Sigmoid colon (tissue), 7 donors: ENCODE measurements at places on chromosomes 2 and 18. TPM values are rescaled to one million over a fixed set of nuclear protein-coding genes. Genes with fewer than 3 reads are reported as not detected.

DNA sequence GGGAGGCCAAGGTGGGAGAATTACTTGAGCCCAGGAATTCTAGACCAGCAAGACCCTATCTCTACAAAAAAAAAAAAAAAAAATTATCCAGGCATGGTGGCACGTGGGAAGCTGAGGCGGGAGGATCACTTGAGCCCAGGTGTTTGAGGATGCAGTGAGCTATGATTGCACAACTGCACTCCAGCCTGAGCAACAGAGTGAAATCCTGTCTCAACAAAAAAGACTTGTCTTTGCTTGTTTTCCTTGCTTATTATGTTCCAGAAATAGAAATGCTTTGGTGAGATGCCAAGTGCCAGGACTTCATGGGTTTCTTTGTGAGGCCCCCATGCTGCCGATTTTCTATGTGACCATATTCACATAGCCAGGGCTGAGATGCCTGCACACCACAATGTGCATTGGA, 9.0 kb downstream of the DCDC2C start:
- no peak for DNase-seq

GRCh38 chr2:48148841-48149430, 242.6 kb upstream of the FBXO11 start:
- DNase-seq: no peak

DNA sequence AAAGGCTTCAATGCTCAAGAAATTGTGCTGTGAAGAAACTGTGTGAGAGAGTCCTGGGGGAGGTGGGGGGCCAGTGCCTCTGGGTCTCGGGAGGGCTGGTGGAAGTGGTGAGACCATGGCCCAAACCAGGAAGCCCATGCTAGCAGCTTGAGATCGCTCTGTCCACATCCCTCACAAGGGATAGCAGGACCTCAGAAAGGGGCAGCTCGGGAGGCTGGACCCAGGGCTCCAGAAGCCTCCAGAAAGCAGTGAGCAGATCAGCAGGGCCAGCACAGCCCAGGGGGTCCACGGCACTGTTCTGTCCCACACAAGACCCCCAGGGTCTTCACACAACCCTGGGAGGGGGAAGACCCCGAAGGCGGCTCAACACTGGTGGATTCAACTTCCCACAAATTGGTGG, 24.1 kb downstream of the ST8SIA5 start:
- no peak for DNase-seq

DNA sequence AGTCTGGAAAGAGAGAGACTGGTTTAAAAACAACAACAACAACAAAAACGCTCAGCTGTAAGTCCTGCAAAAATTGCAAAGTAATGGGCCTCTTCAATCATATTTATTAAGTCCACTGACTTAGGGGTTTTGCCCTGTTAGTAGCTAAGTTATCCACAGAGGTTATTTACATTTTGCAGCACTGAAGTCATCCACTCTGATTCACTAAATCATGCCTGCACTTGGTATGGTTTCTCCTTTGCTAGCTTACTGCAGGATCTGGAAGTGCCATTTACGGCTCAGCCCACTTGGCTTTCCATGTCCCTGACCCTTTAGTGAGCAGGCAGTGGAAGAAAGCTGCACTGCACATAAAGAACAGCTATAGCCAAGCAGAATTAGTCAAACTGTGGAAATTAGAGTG, 484.4 kb downstream of the NRXN1 start:
- DNase-seq: no peak

DNA sequence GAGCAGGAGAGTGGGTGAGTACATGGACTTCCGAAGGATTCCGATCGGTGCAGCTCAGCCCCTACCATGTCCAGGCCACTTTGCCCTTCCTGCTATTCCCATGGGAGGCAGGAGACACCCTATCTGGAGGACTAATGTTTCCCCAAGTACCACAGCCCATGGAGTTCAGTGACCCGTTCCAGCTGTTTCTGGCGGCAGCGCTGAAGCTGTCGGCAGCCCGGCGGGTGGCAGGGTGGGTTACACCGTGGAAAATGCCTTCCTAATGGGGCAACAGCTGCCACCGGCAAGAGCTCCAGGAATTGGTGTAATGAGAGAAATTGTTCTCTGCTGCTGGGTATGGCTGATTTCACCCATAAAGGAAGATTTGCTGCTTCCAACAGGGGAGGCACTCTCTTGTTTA, 98.3 kb downstream of the MYCN start:
- no peak for DNase-seq

- DNase-seq: no peak
Observed at GRCh38 chr2:143903172-143903856, 616.6 kb downstream of the ZEB2 start.

GRCh38 chr2:232365621-232366321, 12.8 kb upstream of the ALPP start:
- peak; percentile 51 for DNase-seq

DNA sequence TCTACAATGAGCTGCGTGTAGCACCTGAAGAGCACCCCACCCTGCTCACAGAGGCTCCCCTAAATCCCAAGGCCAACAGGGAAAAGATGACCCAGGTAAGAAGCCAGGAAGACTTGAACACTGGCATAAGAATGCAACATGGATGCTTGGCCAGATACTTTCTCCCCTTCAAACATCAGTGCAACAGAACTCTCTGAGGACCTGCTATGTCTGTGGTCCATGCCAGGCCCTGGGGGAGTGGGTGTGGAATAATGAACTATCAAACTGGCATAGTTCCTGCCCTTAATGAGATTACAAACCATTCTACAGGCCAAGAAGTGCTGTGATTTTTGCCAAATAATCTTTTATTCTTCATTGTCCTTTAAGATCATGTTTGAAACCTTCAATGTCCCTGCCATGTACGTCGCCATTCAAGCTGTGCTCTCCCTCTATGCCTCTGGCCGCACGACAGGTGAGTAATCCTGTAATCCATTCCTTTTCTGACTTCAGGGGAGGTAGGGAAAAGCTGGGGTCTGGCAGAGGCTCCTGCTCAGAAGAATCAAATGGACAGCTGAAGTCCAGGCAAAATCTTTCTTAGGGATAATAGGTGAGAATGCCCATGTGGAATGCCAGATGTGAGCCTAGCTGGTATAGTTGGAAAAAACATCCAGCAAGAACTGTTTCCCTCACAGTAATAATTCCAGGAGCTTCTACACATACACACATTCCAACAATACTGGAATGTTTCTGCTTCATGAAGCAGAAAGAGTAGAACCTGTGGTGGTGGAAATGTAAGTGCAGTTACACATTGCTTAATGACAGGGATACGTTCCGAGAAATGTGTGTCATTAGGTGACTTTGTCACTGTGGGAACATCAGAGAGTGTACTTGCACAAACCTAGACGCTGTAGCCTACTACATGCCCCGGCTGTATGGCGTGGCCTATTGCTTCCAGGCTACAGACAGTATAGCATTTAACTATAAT, 16.2 kb downstream of the ACTG2 start:
- DNase-seq: peak; percentile 48

DNA sequence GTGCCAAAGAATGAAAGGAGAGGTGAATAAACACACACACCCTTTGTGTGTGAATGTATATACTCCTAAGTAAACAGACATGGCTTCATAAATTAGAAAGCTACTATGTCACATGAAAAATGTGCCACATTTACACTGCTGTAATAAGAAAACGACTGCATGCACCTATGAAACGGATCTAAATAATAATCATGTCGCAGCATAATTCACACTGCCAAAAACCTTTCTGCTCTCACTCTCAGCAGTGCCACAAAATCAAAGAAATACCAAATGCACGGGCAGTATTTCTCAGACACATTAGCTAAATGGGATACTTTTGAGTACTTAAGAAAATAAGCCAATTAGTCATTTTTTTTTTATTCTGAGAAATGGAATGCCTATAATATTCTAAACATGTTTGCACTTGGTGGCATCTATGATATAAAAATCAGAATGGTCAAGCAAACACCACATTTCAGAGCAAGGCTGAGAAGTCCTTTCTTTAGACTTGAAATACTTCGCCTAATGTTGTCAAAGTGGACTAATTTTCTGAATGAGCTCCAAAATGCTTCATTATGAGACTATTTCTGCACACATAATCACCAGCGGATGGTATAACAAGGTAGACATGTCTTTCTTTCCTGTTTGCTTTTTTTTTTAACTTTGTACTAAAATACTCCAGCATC, 6.6 kb downstream of the BCL11A start:
- DNase-seq: no peak

- no peak for DNase-seq
Observed at GRCh38 chr18:13265911-13266217, 47.3 kb downstream of the LDLRAD4 start.

- no peak for DNase-seq
Observed at GRCh38 chr18:61993831-61994230, 101.0 kb upstream of the RNF152 start.

DNA sequence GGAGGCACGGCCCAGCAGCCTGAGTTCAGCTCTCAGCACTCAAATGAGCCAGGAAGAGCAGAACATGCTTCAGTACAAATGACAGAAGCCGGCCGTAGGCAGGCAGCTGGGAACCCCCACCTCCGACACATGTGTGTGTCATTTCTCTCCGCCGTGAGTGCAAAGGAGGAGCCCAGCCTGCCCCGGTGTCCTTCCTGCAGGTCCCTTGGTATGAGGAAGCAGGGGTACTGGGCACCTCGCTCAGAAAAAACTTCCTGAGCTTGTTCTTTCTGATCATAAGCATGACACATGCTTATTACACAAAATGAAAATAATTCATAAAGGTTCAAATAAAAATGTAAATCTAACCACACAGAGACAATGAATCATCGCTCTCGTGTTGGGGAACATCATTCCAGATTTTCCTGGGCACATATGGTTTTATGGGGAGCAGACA, 35.3 kb downstream of the KCNF1 start:
- no peak for DNase-seq

DNA sequence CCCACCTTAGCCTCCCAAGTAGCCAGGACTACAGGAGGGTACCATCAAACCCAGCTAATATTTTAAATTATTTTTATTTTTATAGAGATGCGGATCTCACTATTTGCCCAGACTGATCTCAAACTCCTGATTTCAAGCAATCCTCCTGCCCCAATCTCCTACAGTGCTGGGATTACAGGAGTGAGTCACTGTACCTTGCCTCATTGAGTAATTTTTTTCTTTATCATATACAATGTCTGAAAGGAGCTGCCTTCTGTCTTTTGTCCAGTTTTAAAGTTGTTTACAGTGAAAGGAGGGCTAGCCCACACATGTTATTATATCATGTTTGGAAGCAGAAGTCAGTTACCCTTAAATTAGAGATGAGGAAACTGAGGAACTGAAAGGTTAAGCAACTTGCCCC, 32.5 kb downstream of the PRKRA start:
- DNase-seq: no peak

DNA sequence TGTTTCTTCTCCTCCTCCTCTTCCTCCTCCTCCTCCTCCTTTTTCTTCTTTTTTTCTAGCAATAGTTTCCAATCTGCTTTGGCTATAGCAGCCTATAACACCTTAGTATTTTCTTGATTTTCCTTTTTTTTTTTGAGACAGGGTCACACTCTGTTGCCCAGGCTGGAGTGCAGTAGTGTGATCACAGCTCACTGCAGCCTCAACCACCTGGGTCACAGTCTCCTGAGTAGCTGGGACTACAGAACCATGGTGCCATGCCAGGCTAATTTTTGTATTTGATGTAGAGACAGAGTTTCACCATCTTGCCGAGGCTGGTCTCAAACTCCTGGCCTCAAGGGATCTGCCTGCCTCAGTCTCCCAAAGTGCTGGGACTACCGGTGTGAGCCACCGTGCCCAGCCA, 10.7 kb upstream of the THNSL2 start:
- DNase-seq: no peak

DNA sequence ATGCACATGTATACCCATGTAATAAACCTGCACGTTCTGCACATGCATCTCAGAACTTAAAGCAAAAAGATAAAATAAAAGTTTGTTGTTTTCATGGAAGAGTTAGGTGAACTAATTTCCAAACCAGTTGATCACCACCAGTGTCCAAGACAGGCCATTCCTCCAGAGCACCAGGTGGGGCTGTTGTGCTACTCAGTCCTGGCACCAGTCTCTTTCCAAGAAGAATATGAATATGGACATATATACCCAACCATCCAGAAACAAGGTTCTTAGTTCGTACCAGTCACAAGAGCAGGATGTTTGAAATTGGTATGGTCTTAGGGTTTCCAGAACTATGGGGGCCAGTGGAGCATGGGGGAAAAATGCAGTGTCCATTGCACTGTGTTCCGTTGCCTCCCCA, 17.2 kb upstream of the TNP1 start:
- DNase-seq: no peak

GRCh38 chr2:206164261-206164862, 4.7 kb downstream of the EEF1B2 start:
- no peak for DNase-seq

DNA sequence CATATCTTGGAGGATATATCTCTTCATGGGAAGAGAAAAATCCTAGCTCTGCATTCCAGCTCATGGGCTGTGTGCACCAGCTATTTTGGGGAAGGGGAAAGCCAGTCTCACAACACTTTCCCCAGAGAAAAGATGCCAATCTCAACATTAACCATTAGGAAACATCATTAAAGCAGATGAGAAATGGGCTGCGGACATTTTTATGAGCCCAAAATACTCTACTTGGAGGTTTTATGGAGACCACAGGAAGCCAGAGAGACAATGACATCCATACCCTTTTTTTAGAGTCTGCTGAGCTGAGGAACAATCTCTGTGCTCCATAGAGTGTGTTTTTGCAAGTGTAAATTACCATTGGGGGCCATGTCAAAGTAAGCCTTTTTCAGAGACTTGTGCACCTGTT, 213.7 kb downstream of the TRIB2 start:
- DNase-seq: no peak

DNA sequence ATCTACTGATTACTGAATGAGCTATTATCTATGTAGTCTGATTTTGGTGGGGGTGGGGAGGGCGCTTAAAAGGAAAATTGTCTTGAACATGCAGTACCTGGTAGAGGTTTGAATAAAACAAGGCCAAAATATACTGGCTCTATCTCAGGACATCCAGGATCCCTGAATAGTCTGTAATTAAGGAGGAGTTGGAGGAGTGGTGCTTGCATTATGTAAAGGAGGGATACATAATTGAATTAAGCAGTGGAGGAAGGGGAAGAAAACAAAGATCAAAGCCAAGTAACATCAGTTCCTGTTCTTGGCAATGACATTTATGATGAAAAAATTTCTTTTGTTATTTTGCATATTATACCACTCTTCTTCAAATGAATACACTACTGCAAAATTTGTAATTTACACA, 539.4 kb upstream of the ZEB2 start:
- no peak for DNase-seq

- DNase-seq: no peak
Observed at GRCh38 chr2:161004379-161004778, 155.8 kb upstream of the TANK start.

Gene SERPINB2
- total RNA-seq: not detected

Gene CCDC150
- 1.3 TPM for total RNA-seq

Gene SKOR2
- not detected for total RNA-seq

Gene FBXO41
- total RNA-seq: 0.55 TPM

Gene IL1F10
- not detected for total RNA-seq

Gene OR6B2
- not detected for total RNA-seq

Gene SERPINB7
- not detected for total RNA-seq

Gene CXXC1
- total RNA-seq: 34.2 TPM

Gene EGR4
- not detected for total RNA-seq

Gene ZEB2
- 70.6 TPM for total RNA-seq

Gene DSC3
- total RNA-seq: not detected

Gene ANKRD30BL
- not detected for total RNA-seq

Gene AQP4
- total RNA-seq: 0.49 TPM
